Adipose tissue (tissue), 3 donors: ENCODE measurements at places on chromosomes 4 and X. TPM values are rescaled to one million over a fixed set of nuclear protein-coding genes. Genes with fewer than 3 reads are reported as not detected.

The CLCN5 gene
- 0.67 TPM for polyA plus RNA-seq

The MGAT4D gene
- not detected for polyA plus RNA-seq

The MAGEA2B gene
- not detected for polyA plus RNA-seq

The GAR1 gene
- polyA plus RNA-seq: 20.5 TPM

The H2BW2 gene
- not detected for polyA plus RNA-seq

The TBC1D9 gene
- 15.3 TPM for polyA plus RNA-seq

The ASB12 gene
- not detected for polyA plus RNA-seq

The PLAC8 gene
- 7.6 TPM for polyA plus RNA-seq

The MAGEC1 gene
- polyA plus RNA-seq: not detected
